Stromal cell of bone marrow (primary cell): ENCODE measurements at places on chromosomes 7 and 10.

- DNase-seq: peak; percentile 25
Observed at GRCh38 chr7:45055016-45055415, 33.8 kb downstream of the NACAD start.

- DNase-seq: no peak
Observed at GRCh38 chr7:80170445-80170844, 35.8 kb downstream of the GNAI1 start.

GRCh38 chr7:37376386-37376785, 72.3 kb downstream of the ELMO1 start:
- no peak for DNase-seq

DNA sequence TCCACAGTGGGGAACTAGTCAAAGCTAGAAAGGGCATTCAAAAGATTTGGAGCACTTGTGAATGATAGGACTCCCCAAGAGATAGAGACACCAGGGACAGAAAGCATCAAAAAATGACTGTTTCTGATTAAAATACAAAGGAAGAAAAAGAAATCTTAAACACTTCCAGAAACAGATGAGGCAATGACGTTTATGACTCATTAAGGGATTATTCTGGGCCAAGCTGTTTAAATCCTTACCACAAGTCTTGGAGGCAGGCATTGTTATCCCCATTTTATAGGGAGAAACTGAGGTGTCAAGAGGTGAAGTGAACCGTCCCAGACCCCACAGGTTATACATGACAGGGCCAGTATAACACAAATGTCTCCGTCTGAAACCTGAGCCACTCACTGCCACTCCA, 68.3 kb upstream of the AMPH start:
- DNase-seq: peak; percentile 47

- DNase-seq: no peak
Observed at GRCh38 chr7:111026806-111027205, 64.1 kb upstream of the LRRN3 start.

GRCh38 chr10:122062831-122063674, 74.1 kb downstream of the TACC2 start:
- DNase-seq: peak; percentile 80

- DNase-seq: no peak
Observed at GRCh38 chr7:45656431-45656830, 82.3 kb downstream of the ADCY1 start.

DNA sequence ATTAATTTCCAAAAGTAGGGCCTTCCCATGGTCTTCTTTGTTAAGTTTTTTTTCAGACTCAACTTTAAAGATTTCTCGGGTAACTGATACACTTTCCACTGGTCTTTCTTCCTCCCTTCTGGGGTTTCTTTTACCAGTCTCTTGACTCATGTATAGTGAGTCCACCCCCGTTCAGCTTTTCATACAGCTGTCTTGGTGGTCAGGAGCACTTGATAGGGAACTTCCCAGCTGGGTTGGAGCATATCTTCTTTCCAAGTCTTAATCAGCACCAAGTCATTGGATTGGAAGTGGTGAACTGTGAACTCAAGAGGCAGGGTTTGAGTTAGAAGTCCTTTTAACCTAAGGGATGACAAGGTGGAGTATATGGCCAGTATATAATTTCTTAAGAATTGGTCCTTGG, 29.2 kb upstream of the ELOVL3 start:
- no peak for DNase-seq

GRCh38 chr7:53218730-53219504, 183.5 kb downstream of the POM121L12 start:
- DNase-seq: no peak

DNA sequence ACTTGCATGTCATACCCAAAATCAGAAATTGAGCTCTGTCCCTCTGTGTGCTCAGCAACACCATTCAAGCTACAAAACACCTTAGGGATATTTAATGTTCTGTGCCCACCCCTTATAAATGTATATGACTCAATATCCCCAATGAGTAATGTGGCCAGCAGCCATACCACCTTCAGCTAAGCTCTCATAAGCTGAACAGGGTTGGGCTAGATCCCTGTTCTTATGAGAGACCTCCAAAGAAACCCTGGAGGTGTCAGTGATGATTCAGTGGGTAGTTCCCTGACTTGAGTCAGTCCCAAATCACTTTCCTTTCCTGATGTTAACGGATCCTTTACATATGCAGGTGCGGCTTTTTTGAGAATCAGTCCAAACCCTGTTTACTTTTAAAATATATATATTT, 253.8 kb downstream of the CREB5 start:
- DNase-seq: no peak

DNA sequence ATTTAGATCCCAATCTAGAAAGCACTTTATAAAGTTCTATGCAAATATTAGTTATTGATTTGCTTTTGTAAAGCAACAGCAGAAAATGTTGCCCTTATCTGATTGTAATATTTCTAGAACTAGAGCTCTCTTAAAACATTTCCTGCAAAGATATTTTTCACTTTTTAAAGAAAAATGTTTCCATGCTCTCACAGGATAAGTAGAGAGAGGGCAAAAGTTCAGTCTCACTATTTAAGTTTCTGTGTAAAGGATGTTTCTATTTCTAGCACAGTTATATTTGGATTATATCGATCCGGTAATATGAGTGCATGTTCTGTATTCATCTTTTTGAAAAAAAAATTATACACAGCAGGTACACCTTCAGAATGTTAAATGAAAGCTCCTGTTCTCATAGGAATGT, 82.1 kb downstream of the PON1 start:
- no peak for DNase-seq

DNA sequence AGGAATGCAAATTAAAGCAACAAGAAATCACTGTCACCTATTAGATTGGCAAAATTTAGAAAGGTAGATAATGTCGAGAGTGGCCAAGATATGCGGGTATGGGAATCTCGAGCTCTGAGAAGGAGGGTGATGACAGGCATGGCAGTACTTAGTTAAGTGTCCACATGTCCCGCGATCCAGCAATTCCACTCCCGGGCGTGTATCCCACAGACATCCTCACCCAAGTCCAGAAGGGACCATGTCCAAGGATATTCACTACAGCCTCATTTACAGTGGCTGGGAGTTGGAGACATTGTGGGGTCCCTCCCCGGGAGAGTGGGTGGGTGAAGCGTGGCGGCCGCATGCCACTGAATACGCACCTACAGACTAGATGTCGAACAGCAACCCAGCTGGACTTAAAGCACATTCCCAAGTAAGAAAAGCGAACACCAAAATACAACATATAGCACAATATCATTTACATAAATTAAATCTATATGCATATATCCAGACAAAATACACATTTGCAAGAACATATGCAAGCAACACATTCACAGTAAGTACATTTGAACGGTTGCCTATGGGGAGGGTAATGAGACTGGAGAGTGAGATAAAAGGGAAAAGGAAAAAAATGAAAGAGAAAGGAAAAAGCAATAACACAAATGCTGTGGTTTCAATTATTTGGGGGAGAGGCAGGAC, 9.9 kb downstream of the KCNH2 start:
- DNase-seq: no peak
